ENCODE measurements at places on chromosomes 7 and 10.

- no peak for DNase-seq
Measured at GRCh38 chr7:31312889-31313288, 27.6 kb downstream of the NEUROD6 start.

GRCh38 chr10:98340261-98340939 lies 72.4 kb upstream of the LOXL4 start:
- no peak for DNase-seq

GRCh38 chr10:96243296-96243695 lies 28.1 kb downstream of the BLNK start:
- no peak for DNase-seq

- no peak for DNase-seq
Measured at GRCh38 chr10:6204341-6205191, 1.8 kb downstream of the PFKFB3 start.

DNA sequence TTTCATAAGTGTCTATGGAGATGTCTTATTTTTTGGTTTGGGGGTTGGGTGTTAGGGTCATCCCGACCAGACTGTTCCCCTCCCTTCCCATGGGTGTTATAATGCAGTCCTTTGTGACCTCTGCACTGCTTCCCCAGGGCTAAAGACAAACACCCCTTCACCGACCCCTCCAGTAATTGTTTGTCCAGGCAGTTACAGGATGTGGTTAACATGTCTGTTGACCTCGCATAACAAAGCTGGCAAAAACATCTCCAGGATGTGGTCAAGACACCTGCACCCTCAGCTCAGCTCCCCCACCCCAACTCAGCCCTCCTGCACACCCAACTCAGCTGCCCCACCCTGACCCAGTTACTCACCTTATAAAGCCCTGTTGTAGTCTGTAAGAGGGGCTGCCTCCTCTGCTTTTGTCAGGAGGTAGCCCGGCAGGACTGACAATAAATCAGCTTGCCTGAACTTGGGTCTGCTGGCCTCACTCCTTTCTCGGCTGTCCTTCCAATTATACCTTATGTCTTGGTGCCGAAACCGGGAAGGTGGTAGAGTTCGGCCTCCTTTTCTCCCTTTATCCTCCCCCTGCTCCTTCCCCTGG lies 102.2 kb downstream of the ZNF92 start:
- DNase-seq: no peak

GRCh38 chr7:128383776-128384175 lies 22.3 kb upstream of the PRRT4 start:
- no peak for DNase-seq

DNA sequence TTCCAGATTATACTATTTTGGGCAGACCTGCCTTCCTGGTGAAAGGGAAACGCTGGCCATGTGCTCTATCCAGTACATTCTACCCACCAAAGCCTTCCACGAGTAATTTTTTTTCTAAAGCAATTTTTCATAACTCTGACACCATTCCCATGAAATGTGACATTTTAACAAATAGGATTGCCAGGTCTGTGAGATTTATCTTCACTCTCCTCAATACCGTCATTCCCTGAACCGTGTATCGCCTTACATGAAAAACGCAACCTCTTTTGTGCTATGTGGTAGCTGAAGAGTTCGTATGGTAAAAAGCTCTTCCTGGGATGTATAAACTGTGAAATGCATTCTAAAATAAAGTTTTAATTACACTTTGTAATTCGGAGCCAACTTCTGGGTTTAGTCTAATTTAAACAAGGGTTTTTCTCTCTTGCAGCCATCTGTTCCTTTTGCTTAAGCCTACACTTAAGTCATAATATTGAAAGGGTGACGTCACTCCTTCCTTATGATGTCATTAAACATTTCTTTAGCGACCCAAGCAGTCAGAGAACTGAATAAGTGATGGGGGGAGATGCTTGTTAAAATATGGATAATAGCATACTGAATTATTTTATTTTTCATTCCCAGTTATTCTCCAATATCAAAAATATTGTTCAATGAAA lies 27.7 kb downstream of the C1QL3 start:
- DNase-seq: no peak

GRCh38 chr10:4066581-4067390 lies 281.8 kb upstream of the KLF6 start:
- DNase-seq: no peak

DNA sequence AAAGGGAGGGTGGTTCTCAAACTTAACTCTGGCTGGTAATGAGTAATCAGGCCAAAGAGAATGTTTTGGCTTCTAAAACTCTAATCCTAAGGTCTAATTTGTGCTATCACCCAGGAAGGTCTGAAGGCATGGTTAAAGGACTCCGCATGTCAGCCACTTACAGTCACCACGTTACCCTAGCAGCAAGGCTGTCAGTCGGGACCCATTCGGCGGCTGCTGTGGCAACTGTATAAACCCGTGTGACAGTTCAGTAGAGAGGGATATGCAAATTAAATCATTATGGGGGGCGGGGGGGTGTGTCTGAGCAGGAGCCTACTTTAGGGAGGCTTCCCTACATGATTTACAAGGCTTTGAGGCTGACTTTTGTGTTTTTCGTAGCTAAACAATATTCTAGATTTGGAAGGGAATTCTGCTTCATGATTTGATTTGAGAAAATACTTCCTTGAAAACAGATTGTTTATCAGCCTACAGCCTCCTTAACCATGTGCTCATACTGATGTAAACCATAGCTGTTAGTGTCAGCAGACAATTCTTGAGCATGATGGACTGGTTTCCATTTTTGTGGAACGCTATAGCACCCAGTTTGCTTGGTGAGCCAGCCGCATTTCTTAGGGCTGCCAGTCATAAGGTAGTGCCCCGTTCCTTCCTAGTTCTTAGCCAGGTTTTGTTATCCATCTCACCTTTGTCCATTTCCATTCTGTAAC lies 284.4 kb downstream of the USP6NL start:
- DNase-seq: no peak

GRCh38 chr10:60615541-60615940 lies 162.7 kb upstream of the CDK1 start:
- no peak for DNase-seq
